ENCODE measurements at places on chromosomes 13 and 19. TPM values are rescaled to one million over a fixed set of nuclear protein-coding genes. Genes with fewer than 3 reads are reported as not detected.
A peak's percentile ranks its signal among the peaks of the same experiment; 100 is the strongest.

DNA sequence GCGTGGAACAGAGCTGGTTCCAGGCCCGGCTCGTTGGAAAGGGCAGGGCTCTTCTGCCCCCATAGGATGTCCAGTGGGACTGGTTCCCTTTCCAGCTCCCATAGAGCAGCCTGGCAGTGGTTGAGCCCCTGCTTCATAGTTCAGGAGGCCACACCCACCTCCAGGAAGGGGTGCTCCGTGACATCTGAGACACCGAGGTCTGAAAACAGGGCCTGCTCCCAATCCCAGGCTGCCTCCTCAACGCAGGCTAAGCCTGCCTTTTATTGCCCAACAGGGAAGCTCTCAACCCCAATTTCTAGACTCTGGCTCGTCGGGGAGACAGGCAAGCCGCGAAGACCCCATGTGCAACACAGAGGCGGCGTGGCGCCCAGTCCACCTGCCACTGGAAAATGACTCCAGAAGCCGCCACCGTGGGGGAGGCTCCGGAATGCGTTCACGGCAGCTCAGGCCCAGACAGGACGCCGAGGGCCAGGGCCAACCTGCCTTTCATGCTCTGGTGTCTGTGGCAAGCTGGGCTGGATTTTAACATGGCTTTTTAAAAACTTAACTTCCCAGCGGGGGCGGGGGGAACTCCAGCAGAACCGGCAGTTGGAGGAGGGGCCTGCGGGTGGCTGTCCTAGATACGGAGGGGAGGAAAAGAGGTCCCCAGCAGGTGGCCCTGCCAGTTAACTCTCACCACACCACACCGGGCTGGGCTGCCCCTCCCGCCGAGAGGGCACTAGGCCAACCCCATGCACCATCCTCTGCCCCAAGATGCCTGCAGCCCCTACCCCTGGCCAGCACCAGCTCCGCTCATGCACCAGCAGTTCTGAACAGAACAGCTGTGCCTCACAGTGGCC, 17.9 kb upstream of the TINCR start:
- DNase-seq, result no peak
- no peaks in the 10 kb centered on the region for H3K27me3 ChIP-seq
- peak overlapping the region; percentile 13 for H3K27ac ChIP-seq
- H3K4me3 ChIP-seq, result no peak overlapping the region
- peaks cover 54% of the 10 kb centered on the region for H3K36me3 ChIP-seq

- no peak for DNase-seq
- H3K36me3 ChIP-seq, result no peaks in the 10 kb centered on the region
- H3K27me3 ChIP-seq, result no peaks in the 10 kb centered on the region
Measured at GRCh38 chr13:40515702-40516101, 150.7 kb downstream of the FOXO1 start.

DNA sequence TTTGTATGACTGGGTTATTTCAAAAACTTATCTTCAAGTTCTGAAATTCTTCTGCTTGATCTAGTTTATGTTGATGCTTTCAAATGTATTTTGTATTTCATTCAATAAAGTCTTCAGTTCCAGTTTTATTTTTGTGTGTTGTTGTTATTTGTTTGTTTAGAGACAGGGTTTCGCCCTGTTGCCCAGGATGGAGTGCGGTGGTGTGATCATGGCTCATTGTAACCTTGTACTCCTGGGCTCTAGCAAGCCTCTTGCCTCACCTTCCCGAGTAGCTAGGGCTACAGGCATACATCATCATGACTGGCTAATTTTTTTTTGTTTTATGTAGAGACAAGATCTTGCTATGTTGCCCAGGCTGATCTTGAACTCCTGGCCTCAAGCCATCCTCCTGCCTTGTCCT, 40.3 kb upstream of the ARHGEF7 start:
- H3K27me3 ChIP-seq, result no peaks in the 10 kb centered on the region
- H3K4me3 ChIP-seq, result no peak overlapping the region
- DNase-seq, result no peak
- no peak overlapping the region for H3K27ac ChIP-seq
- H3K36me3 ChIP-seq, result no peaks in the 10 kb centered on the region
- no peaks in the 10 kb centered on the region for H3K4me1 ChIP-seq

DNA sequence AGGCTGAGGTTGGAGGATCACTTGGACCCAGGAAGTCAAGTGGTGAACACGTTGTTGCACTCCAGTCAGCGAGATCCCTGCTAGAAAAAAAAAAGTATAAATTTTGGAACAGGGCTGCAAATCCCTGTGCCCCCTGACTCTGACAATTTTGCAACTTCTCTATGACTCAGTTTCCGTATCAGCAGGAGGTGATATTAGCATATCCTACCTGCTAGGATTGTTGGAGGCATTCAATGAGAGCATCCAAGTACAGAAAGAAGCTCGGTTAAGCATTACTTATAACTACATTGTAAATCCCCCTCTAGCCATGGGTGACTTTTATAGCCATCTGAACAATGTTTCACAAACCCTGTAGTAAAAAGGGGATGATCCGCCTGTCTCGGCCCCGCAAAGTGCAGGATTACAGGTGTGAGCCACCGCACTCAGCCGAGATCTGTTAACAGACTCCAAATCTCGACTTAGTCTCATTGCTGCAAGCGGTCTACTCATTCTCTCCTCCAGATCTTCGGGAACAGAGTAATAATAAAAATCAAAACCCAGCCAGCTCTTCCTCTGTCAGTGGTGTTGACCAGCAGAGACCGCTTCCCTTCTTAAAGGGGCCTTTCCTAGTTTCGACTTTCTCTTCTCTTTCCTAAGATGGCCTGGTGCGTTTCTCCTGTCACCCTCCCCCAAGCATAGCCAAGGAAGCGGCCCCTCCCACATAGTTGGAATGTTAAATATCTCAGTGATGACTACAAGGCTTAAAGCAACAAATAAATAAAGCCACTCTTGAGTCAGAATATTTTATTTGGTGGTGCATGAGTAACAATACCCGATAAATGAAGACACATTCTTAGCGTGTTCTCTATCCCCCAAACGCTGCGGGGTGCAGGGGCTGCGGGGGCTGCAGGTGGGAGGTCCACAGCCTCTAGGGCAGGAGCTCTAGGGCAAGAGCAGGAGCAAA, 10.3 kb upstream of the BICRA start:
- peaks cover 8% of the 10 kb centered on the region for H3K4me1 ChIP-seq
- H3K36me3 ChIP-seq, result no peaks in the 10 kb centered on the region
- no peak overlapping the region for H3K4me3 ChIP-seq
- peaks cover 25% of the 10 kb centered on the region for H3K27me3 ChIP-seq

GRCh38 chr19:39321832-39322176, 1.1 kb upstream of the LRFN1 start:
- peaks cover 6% of the 10 kb centered on the region for H3K4me1 ChIP-seq
- DNase-seq, result no peak
- no peaks in the 10 kb centered on the region for H3K27me3 ChIP-seq
- no peaks in the 10 kb centered on the region for H3K36me3 ChIP-seq
- no peak overlapping the region for H3K27ac ChIP-seq

- peak; percentile 81 for DNase-seq
- H3K4me3 ChIP-seq, result peak overlapping the region; percentile 69
- H3K4me1 ChIP-seq, result peaks cover 5% of the 10 kb centered on the region
- peaks cover 49% of the 10 kb centered on the region for H3K36me3 ChIP-seq
Measured at GRCh38 chr19:58181902-58182576, 822 bp upstream of the ZNF274 start.

DNA sequence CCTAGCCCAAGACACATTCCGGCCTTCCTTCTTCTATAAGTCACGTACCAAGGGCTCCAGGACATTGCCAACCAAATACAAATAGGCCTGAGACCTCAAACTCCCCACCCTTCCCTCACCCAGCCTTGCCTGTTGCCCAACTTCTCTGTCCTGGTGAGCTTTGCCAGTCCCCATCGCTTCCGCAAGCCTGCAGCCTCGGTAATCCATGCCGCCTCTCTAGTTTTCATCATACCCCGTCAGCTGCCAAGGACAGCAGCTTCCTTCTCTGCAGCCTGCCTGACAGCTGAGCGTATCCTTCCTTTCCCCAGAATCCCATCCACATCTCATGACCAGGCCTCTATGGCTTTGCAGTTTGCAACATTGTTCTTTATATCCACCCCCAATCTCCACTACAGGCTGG, 36.6 kb upstream of the POMP start:
- H3K27ac ChIP-seq, result peak overlapping the region; percentile 64
- no peak overlapping the region for H3K4me3 ChIP-seq
- peak; percentile 76 for DNase-seq
- no peaks in the 10 kb centered on the region for H3K27me3 ChIP-seq

- peaks cover 85% of the 10 kb centered on the region for H3K36me3 ChIP-seq
- H3K4me1 ChIP-seq, result peaks cover 13% of the 10 kb centered on the region
- H3K4me3 ChIP-seq, result no peak overlapping the region
Measured at GRCh38 chr13:110507678-110508381, 53.7 kb downstream of the RAB20 start.

GRCh38 chr13:46839399-46839798, 42.4 kb upstream of the ESD start:
- no peaks in the 10 kb centered on the region for H3K36me3 ChIP-seq
- no peak overlapping the region for H3K27ac ChIP-seq
- DNase-seq, result no peak
- H3K4me1 ChIP-seq, result no peaks in the 10 kb centered on the region
- no peaks in the 10 kb centered on the region for H3K27me3 ChIP-seq

DNA sequence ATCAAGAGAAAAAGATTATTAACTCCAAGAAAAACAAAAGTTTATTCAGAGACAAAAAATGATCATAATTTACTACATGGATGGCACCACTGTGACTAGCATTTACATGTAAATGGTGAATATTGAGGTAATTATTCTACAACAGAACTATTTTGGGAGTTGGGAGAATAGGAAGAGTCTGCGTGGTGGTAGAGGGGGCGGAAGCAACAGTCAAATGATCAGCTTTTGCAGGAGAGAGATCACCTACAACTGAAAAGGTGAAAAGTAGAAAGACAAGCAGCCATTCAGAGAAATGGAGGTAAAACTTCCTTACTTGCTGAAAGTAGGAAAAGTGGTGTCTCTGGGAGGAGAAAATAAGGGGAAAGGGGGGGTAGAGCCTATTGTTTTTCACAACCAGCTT, 62.8 kb upstream of the SACS start:
- no peak overlapping the region for H3K27ac ChIP-seq
- H3K4me1 ChIP-seq, result no peaks in the 10 kb centered on the region
- no peak overlapping the region for H3K4me3 ChIP-seq
- H3K36me3 ChIP-seq, result no peaks in the 10 kb centered on the region
- H3K27me3 ChIP-seq, result no peaks in the 10 kb centered on the region

DNA sequence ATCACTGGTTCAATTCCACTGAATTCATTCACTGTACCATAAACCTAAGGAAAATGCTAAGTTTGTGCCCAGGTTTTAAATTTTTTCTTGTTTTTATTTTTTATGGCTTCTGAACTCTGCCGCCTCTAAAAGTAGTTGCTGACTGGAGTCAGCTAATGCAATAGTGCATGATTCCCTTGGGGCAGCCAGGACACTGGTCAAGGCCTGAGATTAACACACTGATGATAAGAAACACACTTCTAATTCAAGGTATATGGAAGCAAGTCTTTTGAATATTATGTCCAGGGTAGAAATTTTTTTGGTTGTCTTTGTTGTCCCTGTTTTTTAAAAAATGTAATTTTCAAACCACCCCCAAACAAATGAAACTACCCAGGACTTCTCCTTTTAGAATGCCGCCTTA, 72.2 kb downstream of the CDADC1 start:
- no peaks in the 10 kb centered on the region for H3K36me3 ChIP-seq
- H3K4me3 ChIP-seq, result no peak overlapping the region
- no peaks in the 10 kb centered on the region for H3K27me3 ChIP-seq
- no peak for DNase-seq
- H3K27ac ChIP-seq, result no peak overlapping the region

GRCh38 chr13:106052200-106052767, 483.2 kb downstream of the EFNB2 start:
- no peak for DNase-seq
- no peaks in the 10 kb centered on the region for H3K36me3 ChIP-seq
- H3K27me3 ChIP-seq, result no peaks in the 10 kb centered on the region
- no peak overlapping the region for H3K27ac ChIP-seq

GRCh38 chr13:99144306-99144705, 56.3 kb upstream of the UBAC2 start:
- no peaks in the 10 kb centered on the region for H3K36me3 ChIP-seq
- no peak overlapping the region for H3K4me3 ChIP-seq
- no peak for DNase-seq
- no peaks in the 10 kb centered on the region for H3K4me1 ChIP-seq
- H3K27ac ChIP-seq, result no peak overlapping the region

GRCh38 chr19:16882146-16882545, 6.7 kb upstream of the F2RL3 start:
- H3K4me3 ChIP-seq, result no peak overlapping the region
- peaks cover 18% of the 10 kb centered on the region for H3K4me1 ChIP-seq
- H3K27me3 ChIP-seq, result no peaks in the 10 kb centered on the region

DNA sequence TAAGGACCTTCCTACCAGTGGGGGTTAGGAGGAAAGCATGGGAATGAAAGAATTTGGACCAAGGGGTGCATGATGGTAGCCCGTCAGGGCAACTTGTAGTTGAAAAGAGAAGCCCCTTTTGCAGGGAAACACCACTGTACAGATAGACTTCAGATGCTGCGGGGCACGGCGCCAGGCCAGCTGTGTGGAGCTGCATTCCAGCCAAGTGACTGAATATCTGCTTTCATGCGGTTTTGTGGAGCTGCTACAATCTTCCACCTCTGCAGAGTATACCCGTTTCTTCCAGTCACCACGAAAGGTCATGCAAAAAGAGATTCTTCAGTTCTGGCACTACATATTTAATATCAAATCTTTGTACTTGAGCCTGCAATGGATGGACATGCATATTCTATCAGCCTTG, 104.7 kb downstream of the RGCC start:
- H3K27me3 ChIP-seq, result no peaks in the 10 kb centered on the region
- H3K4me1 ChIP-seq, result no peaks in the 10 kb centered on the region
- H3K4me3 ChIP-seq, result no peak overlapping the region
- no peak for DNase-seq

- DNase-seq, result peak; percentile 81
- H3K4me3 ChIP-seq, result no peak overlapping the region
- peak overlapping the region; percentile 85 for H3K27ac ChIP-seq
- peaks cover 59% of the 10 kb centered on the region for H3K4me1 ChIP-seq
- H3K36me3 ChIP-seq, result no peaks in the 10 kb centered on the region
- no peaks in the 10 kb centered on the region for H3K27me3 ChIP-seq
Measured at GRCh38 chr19:8304841-8305621, 3.1 kb downstream of the CD320 start.

DNA sequence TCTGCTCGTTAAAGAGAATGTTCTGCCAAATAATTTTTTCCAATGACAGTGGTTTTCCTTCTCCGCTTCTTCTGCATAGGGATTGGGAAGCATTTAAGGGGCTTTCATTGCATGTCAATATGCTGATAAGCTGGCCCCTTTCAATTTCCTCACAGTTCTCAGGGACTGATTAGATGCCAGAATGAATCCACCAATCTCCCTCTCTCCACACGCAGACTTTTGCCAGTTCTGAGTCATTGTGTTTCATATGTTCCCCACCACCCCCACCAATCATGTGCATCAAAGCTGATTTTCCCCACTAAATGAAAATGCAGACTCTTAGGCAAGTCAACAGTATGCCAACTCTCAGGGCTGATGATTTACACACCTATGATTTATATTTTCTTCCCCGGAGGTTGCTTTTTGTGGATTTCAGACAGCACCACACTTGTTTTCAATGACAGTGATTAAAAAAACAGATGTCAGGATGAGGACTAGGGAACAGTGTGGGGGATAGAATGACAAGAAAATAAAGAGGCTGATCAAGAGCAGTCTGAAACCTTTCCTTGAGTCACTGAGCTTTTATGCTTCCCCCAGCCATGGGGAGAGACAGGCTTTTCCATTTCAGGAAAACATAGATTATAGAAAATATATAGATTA, 47.9 kb upstream of the C13orf42 start:
- no peak overlapping the region for H3K27ac ChIP-seq
- H3K36me3 ChIP-seq, result no peaks in the 10 kb centered on the region
- no peaks in the 10 kb centered on the region for H3K27me3 ChIP-seq
- H3K4me3 ChIP-seq, result no peak overlapping the region

The OR7A5 gene
- polyA plus RNA-seq, result not detected

The AMER2 gene
- not detected for polyA plus RNA-seq

The LILRA1 gene
- polyA plus RNA-seq, result 3.4 TPM

The RNF126 gene
- 45.0 TPM for polyA plus RNA-seq

The BCAM gene
- 8.0 TPM for polyA plus RNA-seq

The ZNF835 gene
- 1.2 TPM for polyA plus RNA-seq

The GDF15 gene
- 15.9 TPM for polyA plus RNA-seq

The GPC5 gene
- not detected for polyA plus RNA-seq

Measured in spleen (tissue), 13 donors.